ENCODE measurements at places on chromosomes 12 and 14.

DNA sequence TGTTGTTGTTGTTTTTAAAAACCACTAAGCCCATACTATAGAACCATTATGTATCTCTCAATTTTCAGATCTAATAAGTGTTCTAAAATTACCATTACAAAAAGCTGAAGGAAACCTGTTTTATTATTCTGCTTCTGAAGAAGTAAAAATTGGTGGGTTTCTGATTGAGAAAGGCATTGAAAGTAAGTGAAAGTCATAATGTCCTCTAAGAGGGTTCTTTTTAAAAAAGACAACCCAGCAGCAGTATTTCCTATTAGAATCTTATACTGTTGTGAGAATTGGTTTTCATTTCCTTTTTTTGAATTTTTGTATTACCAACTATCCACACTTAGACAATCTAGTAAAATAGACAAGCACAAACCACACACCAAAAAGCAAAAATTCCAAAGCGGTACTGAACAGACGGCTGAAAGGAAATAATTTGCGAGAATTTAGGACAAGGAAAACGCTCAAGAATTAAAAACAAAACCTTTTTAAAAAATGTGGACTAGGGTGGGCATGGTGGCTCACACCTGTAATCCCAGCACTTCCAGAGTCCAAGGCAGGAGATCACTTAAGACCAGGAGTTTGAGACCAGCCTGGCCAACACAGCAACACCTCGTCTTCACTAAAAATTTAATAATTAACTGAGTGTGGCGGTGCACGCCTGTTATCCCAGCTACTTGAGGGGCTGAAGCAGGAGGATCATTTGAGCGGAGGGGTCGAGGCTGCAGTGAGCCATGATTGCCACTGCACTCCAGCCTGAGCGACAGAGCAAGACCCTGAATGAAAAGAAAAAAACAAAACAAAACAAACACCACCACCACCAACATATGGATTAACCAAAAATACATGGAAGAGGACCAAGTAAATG lies 66.7 kb upstream of the AP4S1 start:
- DNase-seq, result no peak

- no peak for DNase-seq
Measured at GRCh38 chr12:19140381-19141236, 11.1 kb downstream of the PLEKHA5 start.

- DNase-seq, result no peak
Measured at GRCh38 chr12:123659996-123660727, 10.8 kb upstream of the TCTN2 start.

GRCh38 chr12:49974677-49975317 lies 2.0 kb downstream of the AQP6 start:
- DNase-seq, result no peak

GRCh38 chr14:74965486-74966153 lies 10.2 kb upstream of the PGF start:
- no peak for DNase-seq

Data from D721Med (cell line).